ENCODE measurements at places on chromosomes 3 and 15.

GRCh38 chr3:79085171-79085570 lies 682.6 kb downstream of the ROBO1 start:
- DNase-seq: no peak

- no peak for DNase-seq
These were observed 42.2 kb upstream of the GNB5 start for GRCh38 chr15:52233405-52233804.

DNA sequence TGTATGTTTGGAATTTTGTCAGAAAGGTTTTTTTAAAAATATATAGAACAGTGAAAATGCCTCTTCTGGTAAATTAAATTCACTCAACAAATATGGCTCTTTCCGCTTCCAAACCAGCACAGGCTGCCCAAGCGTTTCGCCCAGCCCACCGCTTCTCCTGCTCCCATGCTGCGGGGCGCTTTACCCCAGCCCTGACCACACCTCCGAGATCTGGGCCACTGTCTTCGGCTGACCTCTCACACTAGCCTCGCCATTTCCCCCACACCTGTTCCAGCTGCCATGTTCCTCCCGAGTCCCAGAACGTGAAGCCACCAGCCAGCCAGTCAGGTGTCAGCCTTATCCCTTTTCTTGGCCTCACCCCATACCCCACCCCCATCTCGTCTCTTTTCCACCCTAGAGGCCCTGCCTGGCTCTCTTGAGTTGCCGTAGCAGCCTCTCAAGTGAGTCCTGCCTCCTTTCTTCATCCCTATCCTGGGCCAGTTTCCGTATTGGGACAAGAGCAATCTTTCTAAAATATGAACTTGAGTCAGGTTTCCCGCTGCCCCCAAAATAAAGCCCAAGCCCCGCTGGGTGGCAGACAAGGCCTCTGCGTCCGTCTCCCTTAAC lies 46.5 kb downstream of the SLC12A8 start:
- no peak for DNase-seq

- no peak for DNase-seq
These were observed 130.8 kb downstream of the FNDC3B start for GRCh38 chr3:172170073-172170709.
